Stimulated activated CD4-positive, alpha-beta T cell treated with anti-CD3 and anti-CD28 coated beads, TNF-alpha, amount 100 ng/mL, for 1 hour (primary cell): ENCODE measurements at places on chromosomes 1 and 21.

GRCh38 chr1:119655154-119655553 is 7.1 kb upstream of the ZNF697 start:
- no peak for DNase-seq

- no peak for DNase-seq
Observed at GRCh38 chr1:185541871-185542301, 192.3 kb upstream of the HMCN1 start.

GRCh38 chr1:244992833-244993232 is 128.5 kb upstream of the HNRNPU start:
- DNase-seq, result no peak

- DNase-seq, result no peak
Observed at GRCh38 chr1:22788254-22788661, 77.6 kb downstream of the EPHB2 start.
